ENCODE measurements at places on chromosomes 3 and 15. TPM values are rescaled to one million over a fixed set of nuclear protein-coding genes. Genes with fewer than 3 reads are reported as not detected.
A peak's percentile ranks its signal among the peaks of the same experiment; 100 is the strongest.

- peak; percentile 62 for DNase-seq
Observed at GRCh38 chr15:30859091-30859874, 44.4 kb upstream of the FAN1 start.

DNA sequence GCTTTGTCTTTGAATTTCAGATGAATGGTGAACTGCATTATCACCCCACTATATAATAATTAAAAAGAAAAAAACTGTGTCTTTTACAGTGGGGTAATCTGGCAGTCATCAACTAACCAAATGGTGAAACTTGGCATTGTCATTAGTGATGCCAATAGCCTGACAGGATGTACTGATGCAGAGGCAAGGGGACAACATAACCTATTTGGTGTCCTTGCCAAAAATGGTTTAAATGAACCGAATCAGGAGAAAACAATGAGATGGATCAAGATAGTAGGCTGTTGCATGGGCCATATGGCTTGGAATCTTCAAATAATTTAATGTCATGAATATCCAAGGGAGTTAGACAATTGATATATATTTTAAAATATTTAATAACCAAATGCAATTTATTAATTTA, 738.7 kb downstream of the FHIT start:
- DNase-seq: no peak

GRCh38 chr3:152254041-152254440, 14.7 kb upstream of the MBNL1 start:
- DNase-seq: no peak

DNA sequence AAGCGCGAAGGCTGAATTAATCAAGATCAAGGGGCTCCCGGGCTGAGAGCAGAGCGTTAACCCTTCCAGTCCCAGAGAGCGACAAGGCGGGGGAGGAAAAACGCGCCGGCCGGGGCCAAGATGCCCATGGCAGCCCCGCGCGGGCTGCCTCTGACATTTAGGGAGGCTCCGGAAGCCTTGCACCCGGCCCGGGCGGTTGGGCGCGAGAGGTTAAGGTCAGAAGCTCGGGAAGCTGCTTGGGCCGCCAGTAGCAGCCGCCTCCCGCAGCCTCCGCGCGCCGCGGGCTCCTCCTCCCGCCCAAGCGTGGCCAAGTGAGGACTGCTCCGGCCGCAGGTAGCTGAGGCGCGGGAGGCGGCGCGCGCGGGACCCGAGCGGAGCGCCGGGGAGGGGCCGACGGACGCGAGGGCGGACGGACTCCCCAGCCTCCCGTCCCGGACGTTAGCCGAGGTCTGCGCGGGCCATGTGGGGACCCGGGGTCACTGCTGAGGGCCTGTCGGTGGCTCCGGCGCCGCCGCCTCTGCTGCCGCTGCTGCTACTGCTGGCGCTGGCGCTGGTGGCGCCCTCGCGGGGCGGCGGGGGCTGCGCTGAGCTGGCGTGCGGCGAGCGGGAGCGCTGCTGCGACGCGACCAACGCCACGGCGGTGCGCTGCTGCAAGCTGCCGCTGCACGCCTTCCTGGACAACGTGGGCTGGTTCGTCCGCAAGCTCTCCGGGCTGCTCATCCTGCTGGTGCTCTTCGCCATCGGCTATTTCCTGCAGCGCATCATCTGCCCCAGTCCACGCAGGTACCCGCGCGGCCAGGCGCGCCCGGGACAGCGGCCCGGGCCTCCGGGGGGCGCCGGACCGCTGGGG, at the start of gene C3orf80:
Gene C3orf80, plus strand, starts transcription at position 247 of the 850 bp plus-strand sequence. Its CDS starts 214 bp downstream, at position 461.
- DNase-seq: peak; percentile 57

DNA sequence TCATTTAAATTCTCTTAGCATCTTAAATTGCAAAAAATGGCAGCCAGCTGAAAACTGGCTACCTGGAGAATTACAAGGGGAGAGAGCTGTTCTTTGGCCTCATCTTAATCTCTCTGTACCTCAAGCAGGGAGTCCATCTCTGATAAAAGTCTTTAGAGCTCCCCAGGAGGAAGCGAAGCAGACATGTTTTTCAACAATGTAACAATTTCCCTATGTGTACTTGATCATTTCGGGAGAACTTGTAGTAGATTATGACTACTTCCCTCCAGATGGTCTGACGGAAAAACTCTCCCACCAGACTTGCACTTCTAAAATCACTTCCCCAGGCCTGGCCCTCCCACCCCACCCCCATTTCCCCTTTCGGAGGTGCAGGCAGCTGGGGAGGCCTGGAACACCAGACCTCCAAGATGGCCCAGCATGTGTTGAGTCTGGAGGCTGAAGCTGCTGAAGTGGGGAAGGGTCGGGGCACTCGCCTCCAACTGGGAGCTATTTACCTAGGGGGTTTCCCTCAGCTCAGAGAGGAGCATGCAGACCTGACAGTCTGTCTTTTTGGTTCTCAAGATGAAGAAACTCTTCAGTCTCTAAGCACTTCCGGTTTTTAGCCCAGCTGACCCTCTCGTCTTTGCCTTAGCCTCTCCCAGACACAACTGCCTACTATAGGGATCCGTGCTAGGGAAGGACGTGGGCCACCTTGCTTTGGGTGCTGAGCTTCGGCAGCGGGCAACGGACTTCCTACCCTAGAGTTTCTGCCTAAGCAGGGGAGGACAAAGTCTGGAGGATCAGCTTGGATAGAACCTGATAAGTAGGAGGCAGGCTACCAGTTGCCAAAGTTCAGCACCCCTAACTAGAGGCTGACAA, 164.0 kb upstream of the TBL1XR1 start:
- DNase-seq: no peak

DNA sequence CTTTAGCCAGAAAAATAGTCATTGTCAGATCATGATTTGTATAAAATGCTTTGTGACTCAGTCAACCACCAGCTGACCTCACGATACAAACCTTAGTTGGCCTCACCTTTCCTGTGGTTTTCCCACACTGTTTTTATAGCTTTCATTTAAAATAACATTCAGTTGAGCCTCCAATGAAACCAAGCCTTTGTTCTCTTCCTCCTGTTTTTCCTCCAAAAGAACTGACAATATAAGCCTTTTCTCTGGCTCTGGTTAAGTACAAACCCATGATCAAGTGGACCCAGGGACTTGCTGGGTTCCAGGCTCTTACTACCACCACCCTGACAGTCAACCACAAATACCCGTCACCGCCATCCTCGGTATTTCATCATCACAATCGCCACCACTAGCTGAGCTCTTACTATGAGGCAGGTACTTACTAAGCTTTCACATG, 81.7 kb downstream of the TAMM41 start:
- peak; percentile 94 for DNase-seq

- DNase-seq: peak; percentile 65
Observed at GRCh38 chr15:64092864-64093626, 593 bp downstream of the CIAO2A start.

GRCh38 chr3:25035526-25035925, 392.5 kb upstream of the RARB start:
- DNase-seq: no peak

DNA sequence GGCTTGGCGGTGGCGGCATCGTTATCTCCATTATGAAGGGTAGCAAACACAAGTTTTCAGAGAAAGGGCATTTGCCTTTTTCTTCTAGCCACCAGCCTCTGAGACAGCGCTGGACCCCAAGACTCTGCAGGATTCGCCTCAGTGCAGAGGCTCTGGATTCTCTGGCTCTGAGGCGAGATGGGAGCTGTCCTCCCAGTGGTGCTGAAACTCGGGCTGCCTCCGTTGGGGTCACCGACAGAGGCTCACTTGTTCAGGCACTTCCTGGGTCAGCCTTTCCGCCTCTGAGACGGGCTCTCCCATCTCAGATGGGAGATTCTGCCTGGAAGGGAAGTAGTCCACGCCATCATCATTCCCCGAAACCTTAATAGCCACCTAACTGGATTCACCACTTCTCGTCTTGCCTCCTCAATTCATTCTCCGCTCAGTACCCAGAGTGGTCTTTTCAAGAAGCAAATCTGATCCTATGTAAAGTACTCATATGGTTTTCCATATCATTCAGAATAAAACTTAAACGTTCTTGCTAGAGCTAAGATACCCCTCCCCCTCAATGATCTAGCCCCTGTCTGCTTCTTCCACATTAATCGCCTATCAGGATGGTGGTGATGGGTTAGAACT, 76.9 kb downstream of the RHCG start:
- DNase-seq: peak; percentile 23

GRCh38 chr15:75148280-75148679, 53.4 kb upstream of the C15orf39 start:
- DNase-seq: no peak

GRCh38 chr15:64490598-64491259, 30.4 kb downstream of the ZNF609 start:
- no peak for DNase-seq

- DNase-seq: no peak
Observed at GRCh38 chr3:24145981-24146822, 201.1 kb downstream of the NR1D2 start.

DNA sequence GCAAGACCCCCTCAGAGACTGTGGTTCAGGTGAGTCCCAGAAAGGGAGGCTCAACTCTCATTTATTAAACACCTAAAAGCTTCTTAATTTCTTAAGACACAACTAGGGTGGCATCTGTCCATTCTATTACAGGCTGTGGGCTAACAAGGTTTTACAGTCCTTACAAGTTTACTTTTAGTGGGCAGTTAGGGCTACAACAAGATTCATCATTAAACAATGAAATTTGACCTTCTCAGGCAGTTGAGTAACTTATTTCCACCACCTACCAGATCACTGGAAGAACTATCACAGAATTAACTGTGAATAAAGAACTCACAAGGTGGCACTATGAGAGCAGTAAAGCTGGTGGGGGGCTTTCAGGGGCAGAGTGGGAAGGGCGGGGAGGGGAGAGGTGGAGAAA, 132.6 kb downstream of the PLD1 start:
- DNase-seq: peak; percentile 21

GRCh38 chr15:80780416-80781221, 1.4 kb downstream of the CEMIP start:
- peak; percentile 42 for DNase-seq

GRCh38 chr3:122705379-122705778, 24.7 kb downstream of the PARP14 start:
- DNase-seq: no peak

- DNase-seq: no peak
Observed at GRCh38 chr3:41111011-41111410, 88.3 kb upstream of the CTNNB1 start.

- peak; percentile 88 for DNase-seq
Observed at GRCh38 chr3:152021951-152022461, 148.6 kb downstream of the SUCNR1 start.

DNA sequence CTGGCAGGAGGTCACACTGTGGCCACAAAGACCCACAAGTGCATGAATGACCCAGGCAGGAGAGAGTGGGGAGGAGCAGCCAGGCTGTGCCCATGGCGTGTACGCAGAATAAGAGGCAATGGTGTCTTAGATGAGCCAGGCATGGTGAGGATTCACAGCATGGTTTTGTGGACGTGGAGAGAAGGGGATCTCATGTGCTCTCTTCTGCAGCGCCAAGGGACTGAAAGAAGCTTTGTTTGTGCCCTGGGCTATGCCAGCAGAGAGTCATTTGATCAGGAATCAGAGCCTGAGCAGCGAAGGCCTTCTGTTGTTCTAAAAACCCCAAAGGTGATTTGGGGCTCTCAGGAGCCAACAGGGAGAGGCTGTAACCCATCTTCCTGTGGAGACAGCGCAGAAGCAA, 18.7 kb upstream of the RPP14 start:
- DNase-seq: no peak

DNA sequence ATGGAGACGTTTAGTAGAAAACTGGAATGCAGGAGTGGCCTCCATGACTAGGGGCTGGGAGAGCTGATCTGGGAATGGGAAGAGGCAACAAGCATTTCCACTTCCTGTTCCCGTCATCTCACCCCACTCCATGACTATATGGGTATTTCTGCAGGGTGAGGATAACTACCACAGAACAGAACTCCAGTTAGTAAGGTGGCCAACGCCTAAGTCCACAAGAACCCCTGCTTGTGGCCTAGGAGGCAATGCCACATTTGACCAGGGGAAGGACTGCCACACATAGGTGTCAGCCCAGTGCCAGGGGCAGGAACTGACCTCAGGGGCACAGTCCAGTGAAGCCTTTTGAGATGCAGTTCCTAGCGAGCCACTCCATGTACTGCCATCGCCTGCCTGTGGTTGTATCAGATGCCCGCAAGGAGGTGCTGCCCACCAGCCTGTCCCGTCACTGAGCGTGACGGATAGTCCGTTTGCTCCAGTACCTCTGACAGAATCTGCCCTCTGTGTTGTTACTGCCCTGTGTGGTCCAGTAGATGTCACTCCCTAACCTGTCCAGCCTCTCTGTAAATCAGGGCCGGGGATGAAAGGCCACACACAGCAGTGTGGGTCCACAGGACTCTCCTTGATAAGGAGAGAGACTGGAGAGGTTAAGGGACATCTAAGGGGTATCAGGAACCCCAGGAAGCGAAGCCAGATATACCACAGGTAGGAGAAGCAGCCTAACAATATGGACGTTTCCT, 3.5 kb upstream of the MTFMT start:
- peak; percentile 74 for DNase-seq

- no peak for DNase-seq
Observed at GRCh38 chr15:100244796-100245486, 96.8 kb downstream of the ADAMTS17 start.

GRCh38 chr15:95558916-95559315, 771.6 kb upstream of the NR2F2 start:
- DNase-seq: no peak

- DNase-seq: no peak
Observed at GRCh38 chr3:89314454-89315098, 207.2 kb downstream of the EPHA3 start.

- DNase-seq: no peak
Observed at GRCh38 chr15:82533801-82534200, 6.5 kb downstream of the RPS17 start.

- DNase-seq: peak; percentile 90
Observed at GRCh38 chr3:24351779-24352469, 142.7 kb downstream of the THRB start.

DNA sequence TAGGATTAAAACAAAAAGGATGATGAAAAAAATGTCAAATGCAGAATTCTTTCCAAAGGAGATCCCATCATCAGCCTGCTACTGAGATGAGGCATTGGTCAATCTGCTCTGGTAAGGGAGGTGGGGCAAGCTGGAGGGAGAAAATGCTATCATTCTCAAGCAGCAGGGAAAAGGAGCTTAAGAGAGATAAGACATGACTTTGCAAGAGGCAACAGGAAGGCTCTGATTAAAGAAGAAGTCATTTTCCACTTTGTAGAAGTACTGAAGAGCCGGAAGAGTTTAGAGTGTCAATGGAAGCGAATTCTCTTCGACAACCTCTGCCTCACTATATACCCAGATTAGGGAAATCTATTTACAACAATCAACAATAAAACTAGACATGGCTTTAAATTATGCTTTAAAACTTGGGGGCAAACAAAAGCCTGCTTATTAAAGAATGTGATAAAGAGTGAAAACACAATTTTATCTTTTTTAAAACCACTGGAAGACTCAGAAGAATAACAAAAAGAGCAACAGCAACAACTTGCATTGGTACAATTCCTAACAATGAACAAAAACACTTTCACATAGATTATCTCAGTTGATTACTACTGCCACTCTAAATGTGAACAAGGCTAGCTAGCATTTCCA, 81.8 kb upstream of the NANOGP8 start:
- no peak for DNase-seq

- DNase-seq: no peak
Observed at GRCh38 chr15:57143511-57144078, 225.2 kb downstream of the TCF12 start.

The ITIH1 gene
- not detected for total RNA-seq

The C3orf49 gene
- not detected for total RNA-seq

The JMJD7 gene
- 15.0 TPM for total RNA-seq

The FEZF2 gene
- total RNA-seq: not detected

The C2CD4A gene
- total RNA-seq: 1.1 TPM

The C3orf85 gene
- total RNA-seq: not detected
